Fibroblast of the aortic adventitia (primary cell): ENCODE measurements at places on chromosomes 2 and 18.

GRCh38 chr2:126239320-126239955, 416.5 kb upstream of the GYPC start:
- DNase-seq = no peak

DNA sequence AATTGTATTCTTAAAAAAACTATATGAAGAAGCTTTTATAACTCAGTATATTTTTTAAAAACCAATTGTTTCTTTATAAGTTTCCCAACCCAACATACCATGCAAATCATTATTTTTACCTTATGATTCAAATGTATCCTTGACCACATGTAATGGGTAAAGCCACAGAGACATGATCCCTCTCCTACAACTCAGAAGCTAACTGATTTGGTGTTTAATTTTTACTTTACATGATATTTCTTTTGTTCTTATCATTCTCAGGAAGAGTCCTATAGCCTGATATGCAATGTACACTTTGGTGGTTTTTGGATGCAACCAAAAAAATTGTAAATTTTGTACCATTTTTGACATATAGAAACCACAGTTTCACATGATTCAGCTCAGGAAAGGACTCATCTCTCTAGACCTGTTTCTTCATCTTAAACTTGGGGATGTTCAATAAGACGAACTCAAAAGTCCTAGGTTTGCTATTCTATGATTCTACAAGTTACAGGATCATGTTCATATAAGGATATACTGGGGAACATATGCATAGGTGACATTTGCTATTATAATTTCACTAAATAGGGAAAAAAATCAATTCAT, 85.2 kb upstream of the RBBP8 start:
- DNase-seq = no peak

DNA sequence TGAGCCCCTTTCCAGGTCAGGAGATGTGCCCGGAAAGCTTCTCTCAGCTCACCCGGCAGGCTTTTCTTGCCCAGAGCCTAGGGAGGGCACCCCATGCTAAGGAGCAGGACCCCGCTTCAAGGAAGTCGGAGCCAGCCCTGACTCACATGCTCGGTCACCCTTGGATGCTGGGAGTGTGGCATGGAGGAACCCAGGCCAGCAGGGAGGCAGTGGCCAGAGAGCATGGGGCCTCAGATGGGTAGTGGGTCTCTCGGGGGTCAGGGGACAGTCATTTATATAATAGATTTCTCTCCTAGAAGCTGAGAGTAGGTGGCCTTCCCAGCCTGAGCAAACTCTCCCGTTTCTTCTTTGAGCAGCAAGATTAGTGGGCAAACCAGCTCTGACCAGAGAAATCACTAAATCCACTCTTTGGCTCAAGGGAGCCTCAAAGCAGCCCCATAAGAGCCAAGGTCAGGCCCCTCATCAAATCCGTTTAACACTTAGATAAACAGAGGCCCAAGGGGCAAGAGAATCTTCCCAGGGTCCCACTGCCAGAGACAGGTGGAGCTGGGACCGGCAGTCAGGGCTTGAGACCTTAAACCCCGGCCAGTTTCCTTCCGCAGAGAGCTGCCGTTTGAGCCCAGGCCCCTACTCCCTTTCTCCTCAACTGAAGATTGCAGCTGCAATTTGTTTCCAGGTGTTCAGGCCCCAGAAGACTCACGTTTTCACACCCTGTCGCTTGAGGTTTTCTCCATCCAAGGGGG, 113.1 kb downstream of the CYP26B1 start:
- no peak for DNase-seq

- DNase-seq = no peak
Observed at GRCh38 chr2:233445152-233445830, 91.0 kb downstream of the DGKD start.

- DNase-seq = peak; percentile 78
Observed at GRCh38 chr2:221467610-221468009, 104.5 kb downstream of the EPHA4 start.

DNA sequence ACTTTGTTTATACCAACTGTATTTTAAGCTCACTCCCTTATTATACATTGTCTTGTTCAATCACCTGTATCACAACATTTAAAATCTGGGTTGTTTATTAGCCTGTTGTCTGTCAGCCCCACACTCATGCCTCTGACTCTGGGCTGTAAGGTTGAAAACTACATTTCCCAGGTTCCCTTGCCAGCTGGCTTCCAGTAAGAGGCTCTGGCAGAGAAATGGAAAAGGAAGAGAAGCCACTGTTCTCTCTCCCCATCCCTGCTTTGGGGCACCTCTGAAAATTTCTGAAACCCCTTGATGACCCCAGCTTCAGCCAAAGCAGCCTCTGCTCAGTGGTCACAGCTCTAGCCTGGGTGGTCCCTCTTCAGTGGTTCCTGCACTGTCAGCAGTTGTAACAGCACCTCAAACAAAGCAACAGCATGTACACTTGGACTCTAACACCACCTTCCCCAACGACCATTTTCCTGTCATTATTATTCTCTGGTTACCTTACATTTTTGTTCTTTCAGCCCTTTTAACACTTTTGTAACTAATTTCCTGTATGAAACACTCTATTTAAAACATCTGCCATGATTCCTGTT, 108.9 kb upstream of the LGALSL start:
- no peak for DNase-seq

DNA sequence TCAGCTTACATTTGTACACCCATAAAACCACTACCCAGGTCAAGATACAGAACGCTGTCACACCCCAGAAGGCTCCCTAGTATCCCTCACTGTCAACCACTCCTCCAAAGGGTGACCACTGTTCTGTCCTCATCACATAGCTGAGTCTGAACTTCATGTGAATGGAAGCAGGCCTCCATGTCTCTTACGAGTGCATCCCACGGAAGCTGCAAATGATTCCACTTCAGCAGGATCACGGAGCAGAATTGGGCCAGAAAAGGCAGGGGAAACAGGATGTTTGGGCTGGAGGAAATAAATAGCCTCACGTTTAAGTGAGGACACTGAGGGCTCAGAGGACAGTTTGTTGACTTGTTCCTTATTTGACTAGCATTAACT, 38.4 kb downstream of the LBH start:
- no peak for DNase-seq

DNA sequence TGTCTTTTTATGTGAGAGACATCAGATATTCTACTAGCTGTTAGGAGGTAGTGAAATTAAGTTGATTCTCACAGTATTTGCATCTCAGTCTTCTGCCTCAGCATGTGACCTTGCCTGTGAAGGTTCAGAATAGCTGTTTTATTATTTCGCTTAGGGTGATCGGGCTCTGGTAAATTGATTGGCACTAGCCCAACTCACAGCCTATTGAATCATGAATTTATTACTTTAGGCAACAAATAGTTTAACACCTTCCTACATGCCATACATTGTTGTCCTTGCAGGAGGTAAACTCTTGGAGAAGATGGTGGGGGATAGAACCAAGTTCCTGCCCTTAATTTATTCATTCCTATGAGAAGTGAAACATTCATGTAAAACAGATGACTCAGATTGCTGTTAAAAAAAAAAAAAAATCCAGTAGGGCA, 101.9 kb downstream of the GPD2 start:
- no peak for DNase-seq

DNA sequence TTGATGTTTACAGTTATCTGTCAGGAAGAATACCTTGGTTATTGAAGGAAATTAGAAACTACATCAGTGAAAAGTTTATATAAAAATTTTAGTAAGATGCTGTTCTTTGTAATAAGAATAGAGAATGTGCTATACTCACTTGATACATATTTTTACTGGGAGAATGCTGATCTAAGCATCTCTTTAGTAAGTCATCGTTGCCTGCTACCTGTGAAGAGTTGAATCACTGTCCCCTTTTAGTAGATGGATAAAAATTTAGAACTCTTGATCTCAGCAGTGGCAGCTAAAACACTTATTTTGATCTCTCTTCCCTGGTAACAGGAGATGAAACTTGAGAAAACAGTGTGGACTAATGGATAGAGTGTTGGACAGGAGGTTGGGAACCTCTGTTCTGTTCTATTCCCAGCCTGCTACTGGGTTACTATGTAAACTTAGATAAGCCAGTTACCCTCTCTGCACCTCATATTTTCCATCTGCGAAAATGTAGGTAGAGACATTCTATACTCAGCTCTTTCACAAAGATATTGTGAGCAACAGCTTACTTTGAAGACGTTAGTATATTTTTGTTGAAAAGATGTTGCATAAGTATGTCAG, 100.3 kb downstream of the FEZ2 start:
- DNase-seq = no peak

- peak; percentile 91 for DNase-seq
Observed at GRCh38 chr18:42114310-42114943, 159.4 kb downstream of the PIK3C3 start.

DNA sequence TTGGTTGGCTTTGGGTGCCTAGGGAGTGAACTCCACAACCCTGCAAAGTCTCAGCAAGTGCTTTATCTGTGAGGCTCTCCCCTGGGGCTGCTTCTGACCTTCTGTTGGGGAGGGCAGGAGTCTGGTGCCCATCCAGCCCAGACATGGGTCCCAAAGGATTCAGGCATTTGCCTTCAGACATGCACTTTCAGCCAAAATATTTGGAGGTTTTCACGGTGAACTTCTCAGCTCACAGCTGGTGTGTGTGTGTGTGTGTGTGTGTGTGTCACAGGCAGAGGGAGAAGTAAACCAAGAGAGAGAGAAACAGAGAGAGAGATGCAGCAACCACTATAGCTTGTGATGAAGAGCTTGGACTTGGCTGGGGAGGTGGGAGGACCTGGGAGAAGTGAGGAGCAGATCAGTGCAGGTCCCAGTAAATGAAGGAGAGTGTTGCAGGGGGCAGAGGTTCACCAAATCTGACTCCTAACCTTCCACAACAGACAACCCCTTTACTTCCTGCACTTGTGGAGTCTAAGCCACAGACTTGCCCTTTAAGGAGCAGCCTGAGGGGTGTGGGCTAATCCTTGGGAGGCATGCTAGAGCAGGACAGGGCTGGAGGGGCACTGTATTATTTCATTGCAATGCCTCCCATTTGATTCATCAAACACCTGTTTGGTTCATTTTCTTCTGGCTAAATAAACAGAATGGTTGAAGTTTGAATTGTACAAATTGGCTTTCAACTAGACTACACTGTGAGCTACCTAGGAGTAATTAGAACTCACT, 14.1 kb downstream of the SLC9A4 start:
- no peak for DNase-seq

DNA sequence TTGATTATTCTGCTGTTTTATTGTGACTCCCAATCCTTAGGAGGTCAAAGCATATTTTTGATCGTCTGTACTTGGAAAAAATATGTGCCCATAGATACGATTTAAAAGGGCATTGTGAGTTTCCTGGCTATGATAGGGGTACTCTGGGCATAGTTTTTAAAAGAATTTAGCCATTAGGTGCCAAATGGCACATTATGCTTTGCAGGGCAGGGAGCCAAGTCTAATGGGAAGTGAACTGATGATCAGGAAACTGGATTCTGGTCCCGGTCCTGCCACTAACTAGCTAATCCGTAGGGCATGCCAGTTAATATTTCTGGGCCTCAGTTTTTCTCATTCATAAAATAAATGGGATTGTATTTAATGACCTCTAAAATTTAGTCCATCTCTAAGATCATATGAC, 189.3 kb downstream of the LTBP1 start:
- peak; percentile 66 for DNase-seq

DNA sequence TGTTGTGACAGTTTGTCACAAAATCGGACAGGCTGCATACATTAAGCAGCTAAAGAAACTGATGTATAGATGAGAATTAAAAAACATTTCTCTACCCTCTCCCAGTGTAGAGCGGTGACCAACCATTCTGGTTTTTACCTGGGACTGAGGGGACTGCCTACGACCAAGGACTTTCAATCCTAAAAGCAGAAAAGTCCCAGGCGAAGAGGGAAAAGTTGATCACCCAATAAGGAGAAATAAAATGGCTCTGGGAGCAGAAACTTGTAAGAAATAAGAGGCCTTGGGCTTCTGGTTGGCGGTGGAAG, 30.9 kb upstream of the YPEL5 start:
- no peak for DNase-seq

DNA sequence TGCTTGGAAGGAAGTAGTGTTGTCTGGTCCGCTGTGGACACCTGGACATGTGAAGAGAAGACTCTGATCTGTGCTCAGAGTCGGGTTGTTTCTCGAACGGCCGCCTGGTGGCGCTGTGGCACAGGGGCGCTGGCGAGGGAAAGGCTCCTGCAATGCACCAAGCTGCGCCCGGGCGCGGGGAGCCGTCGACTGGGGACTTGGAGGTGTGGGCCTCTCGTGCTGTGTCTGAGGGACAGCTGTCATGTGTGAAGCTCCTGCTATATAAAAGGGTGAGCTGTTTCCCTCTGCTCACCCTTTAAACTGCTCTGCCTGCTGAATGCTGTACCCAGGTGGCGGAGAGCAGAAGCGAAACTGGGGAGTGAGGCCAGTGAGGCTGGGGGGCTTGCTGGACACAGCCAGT, 44.0 kb downstream of the GNAL start:
- DNase-seq = peak; percentile 59

DNA sequence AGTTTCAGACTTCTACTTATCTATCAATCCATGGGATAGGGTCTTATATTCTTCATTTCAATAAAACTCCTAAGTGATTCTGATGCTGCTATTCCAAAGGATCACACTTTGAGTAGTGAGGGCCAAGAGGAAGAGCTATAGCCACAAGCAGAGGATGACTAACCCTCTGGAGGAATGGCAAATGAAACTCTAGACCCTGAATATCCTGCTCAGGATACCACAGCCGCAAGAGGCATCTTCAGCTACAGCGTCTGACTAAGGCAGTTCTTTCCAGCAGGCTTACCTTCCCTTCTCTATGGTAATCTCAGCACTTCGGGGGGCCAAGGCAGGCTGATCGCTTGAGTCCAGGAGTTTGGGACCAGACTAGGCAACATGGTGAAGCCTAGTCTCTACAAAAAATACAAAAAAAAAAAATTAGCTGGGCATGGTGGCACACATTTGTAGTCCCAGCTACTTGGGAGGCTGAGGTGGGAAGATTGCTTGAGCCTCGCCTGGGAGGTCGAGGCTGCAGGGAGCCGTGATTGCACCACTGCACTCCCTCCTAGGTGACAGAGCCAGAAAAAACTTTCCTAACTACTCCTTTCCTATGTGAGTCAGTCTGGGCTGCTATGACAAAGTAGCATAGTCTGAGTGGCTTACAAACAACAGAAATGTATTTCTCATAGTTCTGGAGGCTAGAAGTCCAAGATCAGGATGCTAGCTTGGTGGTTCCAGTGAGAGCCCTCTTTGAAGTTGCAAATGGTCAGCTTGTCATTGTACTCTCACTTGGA, 371.9 kb downstream of the IRS1 start:
- DNase-seq = peak; percentile 76

DNA sequence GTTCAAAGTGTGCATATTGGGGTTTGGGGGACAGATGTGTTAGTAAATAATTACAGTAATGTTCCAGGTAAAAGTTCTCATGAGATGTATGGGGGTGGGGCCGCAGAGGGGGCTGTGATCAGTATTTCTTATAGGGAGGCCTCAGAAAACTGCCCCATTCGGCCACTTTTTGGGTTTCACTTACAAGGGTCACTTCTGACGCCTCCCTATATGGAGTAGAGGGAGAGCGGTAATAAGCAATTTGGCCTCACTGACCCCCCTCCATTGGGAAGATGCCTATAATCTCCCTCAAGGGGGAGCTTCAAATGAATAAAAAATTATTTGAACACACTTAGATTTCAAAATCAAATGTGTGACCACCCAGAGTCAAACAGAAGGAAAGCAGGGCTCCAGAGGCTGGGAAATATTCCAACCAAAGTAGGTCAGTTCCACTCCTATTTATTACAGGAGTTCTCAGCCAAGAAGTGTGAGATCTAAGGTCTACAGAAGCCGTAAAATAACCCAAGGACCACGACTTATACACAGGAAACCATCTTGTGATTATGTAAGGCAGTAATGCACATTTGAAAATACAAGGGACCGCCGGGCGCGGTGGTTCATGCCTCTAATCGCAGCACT, 2.7 kb downstream of the SCTR start:
- DNase-seq = no peak

- DNase-seq = no peak
Observed at GRCh38 chr2:136093583-136093982, 24.4 kb downstream of the CXCR4 start.
